ENCODE measurements at places on chromosomes 13 and 19.

- DNase-seq, result no peak
These were observed 46.4 kb upstream of the ZNF254 start for GRCh38 chr19:24040621-24041020.

DNA sequence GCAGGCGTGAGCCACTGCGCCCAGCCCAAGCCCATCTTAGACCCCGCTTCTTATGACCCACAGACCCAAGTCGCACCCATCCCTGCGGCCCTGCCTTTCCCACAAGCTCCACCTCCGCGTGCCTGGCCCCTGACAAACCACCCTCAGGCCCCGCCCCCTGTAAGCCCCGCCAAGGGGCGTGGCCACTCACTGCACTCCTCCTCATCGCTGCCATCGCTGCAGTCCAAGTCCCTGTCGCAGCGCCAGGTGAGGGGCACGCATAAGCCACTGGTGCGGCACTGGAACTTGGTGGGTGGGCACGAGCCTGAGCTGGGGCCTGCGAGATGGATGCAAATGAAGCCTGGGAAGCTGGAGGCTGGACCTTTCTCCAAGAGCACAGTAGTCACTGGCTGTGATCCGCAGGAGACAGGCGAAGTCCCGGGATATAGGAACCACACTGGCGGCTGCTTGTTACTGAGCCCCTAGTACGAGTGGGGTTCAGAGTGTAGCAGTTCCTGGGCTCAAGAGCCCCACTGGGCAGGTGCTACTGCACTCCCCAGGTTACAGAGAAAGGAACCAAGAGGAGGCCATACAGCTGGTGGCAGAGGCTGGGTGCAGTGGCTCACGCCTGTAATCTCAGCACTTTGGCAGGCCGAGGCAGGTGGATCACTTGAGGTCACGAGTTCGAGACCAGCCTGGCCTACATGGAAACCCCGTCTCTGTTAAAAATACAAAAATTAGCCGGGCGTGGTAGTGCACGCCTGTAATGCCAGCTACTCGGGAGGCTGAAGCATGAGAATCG, 3.1 kb downstream of the CD320 start:
- DNase-seq, result no peak

GRCh38 chr13:72462166-72462565, 265.3 kb downstream of the MZT1 start:
- DNase-seq, result no peak

- no peak for DNase-seq
These were observed 74.4 kb downstream of the TNFRSF19 start for GRCh38 chr13:23644527-23645138.

GRCh38 chr19:57648331-57649003, 15.5 kb downstream of the ZNF211 start:
- no peak for DNase-seq

GRCh38 chr13:80473695-80474094, 132.8 kb upstream of the SPRY2 start:
- DNase-seq, result no peak

GRCh38 chr19:48608798-48609263, 2.3 kb downstream of the SPACA4 start:
- DNase-seq, result no peak

- DNase-seq, result no peak
These were observed 605.5 kb upstream of the SLITRK1 start for GRCh38 chr13:84487752-84488151.

- DNase-seq, result no peak
These were observed 16.0 kb downstream of the MYO16 start for GRCh38 chr13:108645376-108645775.

DNA sequence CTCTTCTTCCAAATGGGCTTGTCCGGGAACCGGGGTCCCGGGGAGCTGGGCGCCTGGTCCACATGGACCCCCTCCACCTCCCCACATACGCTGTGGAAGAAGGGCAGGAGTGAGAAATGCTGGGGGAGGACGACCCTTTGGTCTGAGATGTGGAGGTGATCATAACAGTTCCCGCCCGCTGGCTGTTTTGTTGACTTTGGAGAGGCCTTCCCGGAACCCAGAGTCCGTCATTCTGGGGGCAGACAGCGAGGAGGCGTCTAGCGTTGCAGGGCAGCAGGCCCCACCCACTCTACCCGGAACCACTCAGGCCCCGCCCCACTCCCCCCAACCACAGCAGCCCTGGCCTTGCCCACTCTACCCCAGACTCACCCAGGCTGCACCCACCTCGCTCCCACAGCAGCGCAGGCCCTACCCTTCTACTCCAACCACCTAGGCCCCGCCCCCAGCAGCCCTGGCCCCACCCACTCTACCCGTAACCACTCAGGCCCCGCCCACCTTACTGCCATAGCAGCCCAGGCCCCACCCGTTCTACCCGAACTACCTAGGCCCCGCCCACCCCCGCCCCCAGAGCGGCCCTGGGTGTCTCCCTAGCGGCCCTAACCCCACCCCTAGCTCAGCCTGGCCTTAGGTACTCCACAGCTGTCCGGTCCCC, 7.1 kb downstream of the GPR108 start:
- peak; percentile 49 for DNase-seq

DNA sequence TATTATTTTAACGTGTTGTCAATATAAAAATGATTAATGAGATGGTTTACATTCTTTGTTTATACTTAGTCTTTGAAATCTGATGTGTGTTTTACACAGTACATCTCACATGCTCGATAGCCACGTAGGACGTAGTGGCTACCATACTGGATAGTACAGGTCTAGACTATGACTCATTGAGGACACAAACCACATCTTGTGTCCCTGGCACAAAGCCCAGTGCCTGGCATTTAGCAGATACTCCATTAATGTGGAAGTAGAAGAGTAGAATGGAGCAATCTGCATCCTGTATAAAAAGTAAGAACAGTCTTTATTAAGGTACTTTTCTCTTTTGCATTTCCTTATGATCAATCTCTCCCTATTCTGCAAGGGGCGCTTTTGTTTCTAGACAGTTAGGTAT, 49.0 kb upstream of the FRY start:
- no peak for DNase-seq

GRCh38 chr19:42512743-42513304, 15.5 kb downstream of the CEACAM1 start:
- no peak for DNase-seq

DNA sequence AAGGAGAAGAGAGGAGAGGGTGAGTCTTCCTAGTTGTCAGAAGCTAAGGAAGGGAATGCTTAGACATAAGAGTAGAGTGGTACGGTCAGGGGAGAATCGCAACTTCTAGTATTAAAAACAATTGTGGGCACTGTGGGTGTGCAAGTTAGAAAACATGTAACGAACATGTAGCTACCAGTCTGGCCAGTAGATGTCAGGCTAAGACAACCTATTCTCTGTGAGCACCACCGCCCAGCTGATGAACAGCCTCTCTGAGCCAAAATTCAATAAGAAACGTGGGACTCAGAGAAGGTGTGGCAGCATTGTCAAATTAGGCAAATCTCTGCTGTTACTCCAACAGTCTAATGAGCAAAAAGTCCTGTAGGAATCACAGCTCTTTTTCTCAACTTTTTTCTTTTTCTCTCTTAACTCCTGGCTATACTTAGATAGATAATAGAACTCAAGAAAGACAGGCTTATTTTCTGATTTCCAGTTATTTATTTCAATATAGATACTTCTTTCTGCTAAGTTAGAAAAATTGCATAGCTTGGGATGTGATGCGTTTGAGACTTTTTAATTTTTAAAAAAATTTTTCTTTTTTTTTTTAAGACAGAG, 186.2 kb downstream of the USP12 start:
- DNase-seq, result no peak

GRCh38 chr19:53786744-53787143, 37.4 kb downstream of the NLRP12 start:
- DNase-seq, result no peak

GRCh38 chr13:111909501-111909900, 157.4 kb upstream of the SOX1 start:
- no peak for DNase-seq

- DNase-seq, result no peak
These were observed 1.7 kb upstream of the FAM83E start for GRCh38 chr19:48616491-48617056.

GRCh38 chr19:40623403-40624251, 22.5 kb downstream of the LTBP4 start:
- no peak for DNase-seq

DNA sequence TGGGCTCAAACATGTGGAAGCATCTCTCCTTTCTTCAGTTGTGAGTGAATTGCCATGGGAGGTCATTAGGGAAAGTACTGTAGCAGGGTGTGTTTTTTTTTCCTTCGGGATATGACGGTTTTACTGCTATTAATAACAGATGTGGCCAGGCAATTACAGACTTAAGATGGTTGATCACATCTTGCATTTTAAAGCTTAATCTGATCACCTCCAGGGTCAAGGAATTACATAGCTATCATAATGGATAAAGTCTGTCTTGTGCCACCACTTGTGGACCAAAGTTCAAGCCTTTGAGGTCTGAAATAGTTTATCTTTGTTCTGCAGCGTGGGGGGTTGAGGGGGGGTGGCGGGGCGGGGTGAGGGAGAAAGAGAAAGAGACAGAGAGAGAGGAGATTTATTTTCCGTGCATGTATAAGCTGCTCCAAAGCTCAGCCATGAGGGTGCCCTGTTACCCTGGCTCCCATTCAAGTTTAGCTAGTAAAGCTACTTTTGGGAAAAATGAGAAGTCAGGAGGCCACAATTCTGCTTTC, 5.5 kb upstream of the SERP2 start:
- no peak for DNase-seq

GRCh38 chr19:2108251-2109016, 11.7 kb downstream of the IZUMO4 start:
- DNase-seq, result no peak

GRCh38 chr13:87736849-87737385, 65.7 kb downstream of the SLITRK5 start:
- no peak for DNase-seq

DNA sequence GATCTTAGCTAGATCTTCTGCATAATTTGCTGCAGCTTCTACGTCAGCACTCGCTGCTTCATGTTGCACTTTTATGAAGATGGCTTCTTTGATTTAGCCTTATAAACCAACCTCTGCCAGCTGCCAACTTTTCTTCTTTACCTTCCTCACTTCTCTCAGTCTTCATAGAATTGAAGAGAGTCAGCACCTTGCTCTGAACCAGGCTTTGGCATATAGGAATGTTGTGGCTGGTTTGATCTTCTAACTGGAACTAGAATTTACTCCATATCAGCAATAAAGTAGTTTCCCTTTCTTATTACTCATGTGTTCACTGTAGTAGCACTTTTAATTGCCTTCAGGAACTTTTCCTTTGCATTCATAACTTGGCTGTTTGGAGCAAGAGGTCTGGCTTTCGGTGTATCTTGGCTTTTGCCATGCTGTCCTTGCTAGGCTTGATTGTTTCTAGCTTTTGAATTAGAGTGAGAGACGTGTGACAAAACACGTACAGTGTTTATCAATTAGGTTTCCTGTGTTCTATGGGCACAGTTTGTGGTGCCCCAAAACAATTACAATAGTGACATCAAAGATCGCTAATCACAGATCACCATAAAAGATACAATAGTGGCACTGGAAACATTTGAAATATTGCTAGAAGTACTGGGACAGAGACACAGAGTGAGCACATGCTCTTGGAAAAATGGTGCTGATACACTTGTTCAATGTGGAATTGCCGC, 50.7 kb downstream of the NDFIP2 start:
- no peak for DNase-seq

GRCh38 chr13:40660141-40660664, 6.2 kb downstream of the FOXO1 start:
- DNase-seq, result no peak

DNA sequence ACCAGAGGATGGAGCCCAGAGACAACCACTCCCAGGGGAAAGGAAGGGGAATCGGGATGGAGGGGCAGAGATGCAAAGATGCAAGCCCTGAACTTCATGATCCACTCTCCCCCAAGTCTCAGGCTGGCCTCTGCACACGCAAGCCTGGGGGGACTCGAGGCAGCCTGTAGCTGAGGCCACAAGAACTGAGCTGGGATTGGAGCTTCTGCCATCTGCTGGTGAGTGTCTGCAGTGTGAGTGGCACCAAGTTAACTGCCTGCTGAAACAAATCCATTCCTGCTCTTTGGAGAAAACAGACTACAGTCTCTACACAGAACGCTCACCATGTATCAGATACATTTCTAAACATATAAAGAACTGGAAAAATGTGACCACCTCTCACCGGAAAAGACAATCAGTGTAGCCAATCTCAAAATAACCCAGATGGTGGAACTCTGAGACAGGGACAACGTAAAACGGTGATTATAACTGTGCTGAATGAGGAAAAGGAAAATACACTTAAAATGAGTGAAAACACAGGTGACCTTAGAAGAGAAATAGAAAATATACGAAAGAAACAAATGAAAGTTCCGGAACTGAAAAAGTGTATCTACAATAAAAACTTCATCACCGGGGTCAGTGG, 62.1 kb downstream of the KLF2 start:
- peak; percentile 27 for DNase-seq

GRCh38 chr13:80132741-80133601, 208.0 kb downstream of the SPRY2 start:
- peak; percentile 63 for DNase-seq

DNA sequence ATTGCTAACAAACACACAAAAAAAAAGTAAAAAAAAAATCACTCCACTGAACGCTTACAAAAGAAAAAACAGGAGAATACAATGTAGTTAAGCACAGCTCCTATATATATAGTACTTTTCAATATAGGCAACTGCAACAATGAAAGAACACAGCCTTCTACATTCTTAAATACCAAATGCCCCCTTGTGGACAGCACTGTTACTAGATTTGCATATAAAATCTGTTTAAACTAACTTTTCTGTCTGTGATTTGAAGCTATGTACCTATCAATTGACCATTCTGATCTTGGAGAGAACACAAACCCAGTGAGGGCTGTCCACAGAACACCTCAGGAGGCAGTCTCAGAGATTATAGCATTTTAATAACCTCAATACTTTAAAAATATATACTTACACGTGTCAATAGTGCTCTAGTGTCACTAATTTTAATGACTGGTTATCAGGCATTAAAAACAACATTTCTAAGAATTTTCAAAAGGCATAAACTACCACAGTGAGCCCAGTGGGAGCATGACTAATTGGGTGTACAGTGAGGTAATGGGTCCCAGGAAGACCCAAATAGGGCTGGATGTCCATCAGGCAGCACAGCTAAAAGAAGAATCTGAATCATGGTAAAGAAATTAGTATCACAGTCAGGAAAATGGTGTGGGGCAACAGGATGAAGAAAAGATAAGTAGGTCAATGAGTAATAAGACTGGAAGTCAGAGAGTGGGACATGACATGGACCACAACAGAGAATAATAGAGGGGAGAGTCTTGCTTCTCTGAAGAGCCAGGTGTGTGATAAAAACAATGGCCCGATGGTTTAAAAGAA, 22.2 kb downstream of the CCDC169 start:
- no peak for DNase-seq
